ENCODE measurements at places on chromosomes 2 and 18.

DNA sequence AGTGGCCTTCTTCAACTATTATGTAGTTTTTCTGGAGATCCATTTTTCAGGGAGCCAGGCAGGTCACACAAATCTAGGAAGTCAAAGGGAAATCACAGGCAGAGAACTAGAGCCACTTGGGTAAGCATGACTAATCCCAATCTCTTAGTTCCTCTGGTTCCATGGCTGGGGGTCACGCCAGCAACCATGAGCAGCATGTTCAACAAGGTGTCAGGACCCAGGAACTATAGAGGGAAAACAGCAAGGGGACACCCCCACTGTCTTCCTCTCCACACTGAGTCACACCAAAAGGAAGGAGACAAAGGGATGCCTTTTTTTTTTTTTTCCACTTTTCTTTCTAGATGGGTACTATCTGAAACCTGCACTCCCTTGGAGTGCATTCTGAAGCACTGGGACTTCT, 250.9 kb downstream of the OTX1 start:
- DNase-seq, result no peak

- DNase-seq, result no peak
Measured at GRCh38 chr2:117555965-117556364, 258.5 kb upstream of the DDX18 start.

- no peak for DNase-seq
Measured at GRCh38 chr2:12363569-12363968, 353.2 kb upstream of the TRIB2 start.

- DNase-seq, result no peak
Measured at GRCh38 chr2:225182126-225182525, 139.9 kb upstream of the DOCK10 start.

GRCh38 chr18:9671214-9671613, 36.9 kb upstream of the RAB31 start:
- DNase-seq, result no peak

DNA sequence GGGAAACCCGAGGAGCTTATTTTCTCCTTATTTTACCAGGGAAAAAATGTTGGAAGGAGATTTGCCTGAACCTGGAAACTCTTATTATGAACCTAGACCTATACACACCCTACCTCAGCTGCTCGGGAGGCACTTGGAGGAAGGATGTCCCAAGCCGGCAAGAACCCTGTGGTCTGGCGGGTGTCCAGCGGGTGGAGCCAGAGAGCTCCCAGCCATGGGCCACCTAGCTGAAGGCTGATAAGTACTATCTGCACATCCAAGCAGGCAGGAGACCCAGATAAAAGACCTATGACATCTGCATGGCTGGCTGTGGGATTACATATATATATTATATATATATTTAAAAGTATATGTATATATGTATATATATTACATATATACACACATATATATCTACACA, 1.1 kb upstream of the SLC14A1 start:
- peak; percentile 58 for DNase-seq

- DNase-seq, result peak; percentile 46
Measured at GRCh38 chr2:108534584-108535356, 500 bp downstream of the LIMS1 start.

DNA sequence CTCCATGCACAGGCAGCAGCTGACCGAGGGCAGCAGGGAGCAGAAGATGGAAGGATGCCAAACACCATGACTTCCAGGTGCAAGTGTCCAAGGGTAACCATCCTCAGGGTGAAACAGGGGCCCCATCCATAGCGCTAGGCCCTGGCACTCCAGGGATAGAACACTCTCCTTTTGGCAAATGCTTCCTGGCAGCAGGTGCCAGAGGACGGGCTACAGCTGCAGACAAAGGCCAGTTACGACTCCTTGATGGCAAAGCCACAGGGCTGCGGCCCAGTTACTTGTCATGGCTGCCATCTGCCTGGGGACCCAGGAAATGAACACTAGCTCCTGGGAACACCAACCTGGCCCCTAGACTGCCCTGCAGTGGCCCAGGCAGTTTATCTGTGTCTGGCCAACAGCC, 178.8 kb downstream of the TMEM163 start:
- DNase-seq, result no peak

GRCh38 chr2:45156605-45157004, 147.4 kb upstream of the SIX2 start:
- no peak for DNase-seq

DNA sequence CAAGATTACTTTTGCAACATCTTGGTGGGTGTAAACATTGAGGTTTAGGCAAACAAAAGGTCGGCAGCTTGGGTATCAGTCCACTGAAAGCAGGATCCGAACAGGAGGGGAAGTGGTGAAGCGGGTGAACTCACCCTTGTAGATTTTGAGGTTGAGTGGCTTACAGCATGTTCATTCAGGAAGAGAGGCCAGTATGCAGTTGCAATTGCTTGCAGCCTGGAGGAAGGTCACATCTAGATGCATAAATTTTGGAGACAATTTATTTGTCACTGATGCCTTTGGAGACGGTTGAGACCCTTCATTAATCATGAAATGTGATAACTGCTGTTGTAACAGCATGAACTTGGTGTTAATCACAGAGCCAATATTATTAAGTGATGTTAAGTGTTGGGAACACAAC, 131.1 kb downstream of the LTBP1 start:
- no peak for DNase-seq

- peak; percentile 35 for DNase-seq
Measured at GRCh38 chr2:221501210-221501882, 70.8 kb downstream of the EPHA4 start.

DNA sequence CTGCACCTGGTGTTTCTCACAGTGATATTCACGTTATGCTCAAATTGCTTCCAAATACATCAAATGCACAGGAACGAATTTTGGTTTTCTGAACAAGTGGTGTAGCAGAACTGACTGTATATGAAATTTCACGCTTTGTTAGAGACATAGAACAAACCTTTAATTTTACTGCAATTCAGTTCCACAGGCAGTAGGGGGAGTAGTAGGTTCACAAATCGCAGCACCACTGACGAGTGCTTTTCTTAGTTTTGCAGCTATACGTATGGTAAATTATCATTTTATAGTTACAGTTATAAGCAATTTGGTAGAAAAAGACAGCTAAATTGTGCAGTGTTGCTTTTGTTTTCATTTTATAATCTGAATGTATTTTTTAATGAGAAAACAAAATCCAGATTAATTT, 113.3 kb downstream of the KIAA1328 start:
- peak; percentile 35 for DNase-seq

DNA sequence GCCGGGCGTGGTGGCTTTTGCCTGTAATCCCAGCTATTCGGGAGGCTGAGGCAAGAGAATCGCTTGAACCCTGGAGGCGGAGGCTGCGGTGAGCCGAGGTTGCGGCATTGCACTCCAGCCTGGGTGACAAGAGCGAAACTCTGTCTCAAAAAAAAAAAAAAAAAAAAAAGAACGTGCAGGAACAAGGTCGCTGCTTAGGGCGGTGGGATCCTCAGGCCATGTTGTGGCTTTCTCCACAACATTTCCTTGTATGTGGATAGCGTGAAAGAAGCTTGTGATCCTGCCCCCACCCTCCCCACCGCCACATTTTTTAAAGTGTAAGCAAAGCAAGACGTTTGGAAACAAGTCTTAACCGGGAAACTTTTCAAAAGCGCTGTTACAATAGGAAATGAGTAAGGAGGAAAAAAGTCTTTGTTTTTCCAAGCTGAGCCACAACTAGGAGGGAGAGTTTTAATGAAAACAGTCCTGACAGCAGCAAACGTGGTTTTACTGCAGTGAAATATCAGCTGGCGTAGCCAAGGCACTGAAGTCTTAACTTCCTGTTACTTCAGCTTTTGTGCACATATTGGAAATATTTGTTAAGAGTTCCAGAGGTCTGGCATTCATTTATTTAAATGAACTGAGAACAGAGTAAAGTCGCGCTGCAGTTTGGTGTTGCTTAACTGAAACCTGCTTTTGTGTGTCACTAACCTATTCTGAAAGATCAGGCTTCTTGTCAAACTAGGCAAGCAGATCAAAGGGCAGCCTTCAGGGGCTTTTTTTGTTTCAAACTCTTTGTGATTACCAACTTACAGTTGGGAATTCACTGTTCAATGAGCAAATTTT, 3.8 kb downstream of the TGIF1 start:
- peak; percentile 99 for DNase-seq

DNA sequence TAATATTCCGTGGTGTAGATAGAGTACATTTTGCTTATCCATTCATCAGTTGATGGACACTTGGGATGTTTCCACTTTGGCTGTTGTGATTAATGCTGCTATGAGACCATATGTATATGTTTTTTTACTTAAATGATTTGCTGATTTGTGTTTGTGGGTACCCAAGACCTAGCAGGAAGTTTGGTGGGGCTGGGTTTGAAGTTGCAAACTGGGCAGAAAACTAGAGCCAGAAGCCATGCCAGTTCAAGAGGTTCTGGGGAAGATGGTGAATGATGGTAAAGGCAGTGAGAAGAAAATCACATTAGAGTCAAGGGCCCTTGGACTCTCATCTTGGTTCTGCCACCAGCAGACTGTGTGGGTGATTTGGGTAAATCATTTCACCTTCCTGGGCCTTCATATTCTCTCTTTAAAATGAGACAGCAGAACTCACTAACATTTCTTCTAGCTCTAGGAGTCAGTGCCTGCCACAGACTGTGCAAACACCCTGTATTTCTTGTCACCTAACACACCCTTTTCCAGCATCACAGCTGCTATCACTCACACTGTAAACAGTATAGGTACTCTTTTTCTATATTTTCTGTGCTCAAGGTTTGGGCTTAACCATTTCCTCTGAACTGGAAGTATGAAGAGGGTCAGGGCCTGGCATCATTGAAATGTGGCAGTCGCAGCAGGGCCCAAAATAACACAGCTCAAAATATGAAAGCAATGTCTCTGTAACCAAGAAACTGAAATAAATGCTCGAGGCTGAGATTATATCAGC, 8.4 kb upstream of the CTLA4 start:
- no peak for DNase-seq

DNA sequence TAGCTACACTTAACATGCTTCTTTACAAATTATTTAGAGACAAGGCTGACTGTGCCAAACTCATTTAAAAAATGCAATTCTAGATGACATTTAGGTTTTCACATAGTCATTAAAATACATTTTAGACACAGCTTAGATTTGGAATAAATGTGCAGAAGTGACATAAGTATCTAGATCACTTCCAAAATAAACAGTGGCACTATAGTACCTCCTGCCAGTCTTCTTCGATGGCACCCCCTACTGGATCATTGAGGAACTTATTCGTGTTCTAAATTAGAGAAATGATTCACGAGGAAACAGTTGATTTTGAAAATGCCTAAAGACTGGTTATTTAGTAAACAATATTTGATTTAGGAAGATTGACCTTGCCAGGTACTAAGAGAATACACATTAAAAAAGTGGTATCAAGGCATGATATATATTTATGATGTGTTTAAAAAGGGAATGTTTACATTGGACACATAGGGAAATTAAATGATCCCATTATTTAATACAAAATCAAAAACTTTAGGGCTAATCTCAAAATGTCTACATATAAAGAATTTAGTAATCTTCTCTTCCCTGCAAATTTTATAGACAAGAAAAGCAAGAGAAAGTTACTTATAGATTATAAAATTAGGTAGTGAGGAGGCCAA, 323.9 kb downstream of the XIRP2 start:
- peak; percentile 58 for DNase-seq

DNA sequence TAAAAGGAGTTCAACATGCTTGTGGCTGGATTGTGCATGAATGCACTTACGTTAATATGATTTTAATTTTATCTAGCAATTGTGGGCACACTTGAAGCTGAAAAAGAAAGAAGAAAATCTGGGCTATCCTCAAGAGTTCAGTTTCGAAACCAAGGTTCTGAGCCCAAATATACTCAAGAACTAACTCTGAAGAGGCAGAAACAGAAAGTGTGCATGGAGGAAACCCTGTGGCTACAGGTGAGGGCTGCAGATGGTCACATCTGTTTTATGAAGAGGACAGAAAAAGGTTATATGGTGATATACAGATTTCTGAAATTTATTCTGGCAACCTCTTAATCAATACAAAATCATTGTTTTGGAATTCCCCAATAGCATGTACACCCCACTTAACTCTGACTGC, 57.3 kb downstream of the ITGA6 start:
- DNase-seq, result no peak

DNA sequence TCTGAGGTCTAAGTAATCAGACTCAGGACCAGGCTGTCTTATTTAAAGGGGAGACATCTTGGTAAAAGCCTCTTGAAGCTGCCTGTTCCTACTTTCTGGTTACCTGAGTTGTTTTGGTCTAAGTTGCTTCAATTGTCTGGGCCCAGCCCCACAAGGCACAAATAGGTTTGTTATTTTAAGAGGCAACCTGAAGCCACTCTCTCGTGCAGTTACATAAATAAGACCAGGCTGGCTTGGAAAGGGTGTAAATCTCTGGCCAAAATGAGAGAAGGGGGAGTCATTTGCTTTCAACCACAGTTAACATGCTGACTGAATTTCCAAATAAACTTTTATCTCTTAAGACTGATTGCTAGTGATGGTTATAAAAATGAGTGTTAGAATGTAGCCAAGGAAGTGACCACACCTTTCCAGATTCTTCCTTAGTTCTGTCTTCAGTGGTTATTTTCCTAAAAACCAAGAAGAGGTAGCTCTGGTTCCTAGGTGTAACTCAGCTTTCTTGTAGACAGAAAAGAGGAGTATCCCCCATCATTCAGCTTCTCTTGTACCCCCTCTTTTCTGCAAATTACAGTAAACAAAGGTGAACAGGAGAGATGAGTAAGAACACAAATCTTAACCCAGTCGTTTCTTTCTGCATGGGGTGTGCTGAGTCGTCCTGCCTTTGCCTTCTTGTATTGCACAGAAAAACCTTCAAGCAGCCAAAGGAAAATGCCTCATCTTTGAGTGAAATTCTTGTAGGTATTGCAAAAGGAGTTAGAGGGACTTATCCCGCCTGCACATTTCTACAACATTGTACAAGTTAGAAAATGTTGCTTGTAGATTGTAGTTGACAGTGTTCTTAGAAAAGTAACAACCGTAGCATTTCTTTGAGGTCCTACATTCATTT, 161.5 kb upstream of the NT5C1B start:
- DNase-seq, result peak; percentile 14

DNA sequence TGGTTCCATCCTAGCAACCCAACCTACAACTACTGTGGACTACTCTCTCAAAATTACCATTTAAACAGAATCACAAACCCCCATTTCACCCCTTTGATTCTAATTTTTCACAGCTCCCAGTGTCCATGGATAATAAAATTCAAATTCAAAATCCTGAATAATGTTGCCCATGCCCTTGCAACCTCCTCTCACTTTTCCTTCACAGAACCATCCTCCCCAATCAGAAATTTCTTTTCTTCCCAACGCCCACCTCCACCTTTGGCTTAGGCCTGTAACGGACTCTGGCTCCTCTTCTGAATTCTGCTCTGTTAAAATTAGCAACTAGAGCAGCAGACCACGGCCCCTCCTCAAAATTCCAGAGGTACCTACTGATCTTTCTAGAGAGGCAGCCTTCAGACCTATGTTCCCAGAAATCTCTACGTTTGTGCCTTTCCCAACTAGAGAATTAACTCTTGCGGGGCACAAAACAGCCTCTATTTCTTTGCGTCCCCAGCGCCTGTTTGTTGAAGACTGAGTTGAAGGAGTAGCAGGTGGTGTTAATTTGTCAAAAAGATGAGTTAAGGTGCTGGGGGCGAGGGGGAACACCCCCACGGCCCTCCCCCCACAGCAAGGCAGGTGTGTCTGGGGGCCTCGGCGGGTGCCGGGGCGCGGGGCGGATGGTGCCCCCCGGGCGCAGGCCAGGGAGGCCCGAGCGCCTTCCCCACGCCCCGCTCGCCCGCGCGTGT, 428 bp upstream of the MAP3K20 start:
- DNase-seq, result no peak

GRCh38 chr18:2529154-2529553, 42.2 kb downstream of the METTL4 start:
- DNase-seq, result peak; percentile 52

GRCh38 chr2:28463893-28464292, 32.0 kb upstream of the PLB1 start:
- DNase-seq, result no peak
